SHP77 (cell line): ENCODE measurements at places on chromosomes 7 and 10.

DNA sequence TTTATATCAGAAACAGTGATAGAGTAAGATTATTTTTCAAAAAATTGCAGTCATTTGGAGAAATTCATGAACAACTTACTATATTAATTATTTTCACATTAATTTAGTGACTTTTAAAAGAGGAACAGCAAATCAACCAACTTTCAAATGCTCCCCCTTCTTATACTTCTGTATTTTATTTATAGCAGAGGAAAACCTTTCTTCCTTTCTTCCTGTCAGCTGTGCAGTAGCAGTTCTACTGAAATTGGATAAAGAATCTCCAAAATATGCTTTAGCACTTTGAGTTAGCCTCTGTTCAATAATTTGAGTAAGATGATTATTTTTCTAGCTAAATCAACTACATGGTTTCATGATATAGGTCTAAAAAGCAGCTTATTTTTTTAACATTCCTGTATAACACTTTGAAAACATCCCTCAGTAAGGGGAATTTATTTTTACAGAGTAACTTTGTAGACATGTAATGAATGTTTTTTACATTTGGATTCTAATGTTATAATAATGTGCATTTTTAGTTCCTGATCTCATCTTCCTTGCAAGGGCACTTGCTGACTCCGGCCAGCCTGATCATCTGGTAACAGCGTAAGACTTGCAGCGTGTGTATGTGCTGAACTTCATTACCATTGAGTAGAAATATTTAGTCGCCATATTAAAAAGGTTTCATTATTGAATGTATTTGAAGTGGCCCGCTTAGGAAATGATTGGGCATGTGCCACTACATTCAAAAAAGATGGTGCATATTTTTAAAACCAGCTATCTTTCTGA is 158.3 kb upstream of the HDAC9 start:
- no peak for DNase-seq

DNA sequence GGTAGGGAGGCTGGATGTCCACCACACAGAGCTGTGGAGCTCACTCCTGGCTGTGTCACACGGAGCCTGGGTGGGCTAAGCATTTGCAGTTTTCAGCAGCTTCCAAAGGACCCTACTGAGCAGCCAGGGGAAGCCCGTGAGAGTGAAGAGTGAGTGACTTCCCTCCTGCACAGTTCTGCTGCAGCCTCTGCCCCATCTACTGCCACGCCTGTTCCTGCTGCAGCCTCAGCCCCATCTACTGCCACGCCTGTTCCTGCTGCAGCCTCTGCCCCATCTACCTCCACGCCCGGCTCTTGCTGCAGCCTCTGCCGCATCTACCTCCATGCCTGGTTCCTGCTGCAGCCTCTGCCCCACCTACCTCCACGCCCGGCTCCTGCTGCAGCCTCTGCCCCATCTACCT is 12.2 kb downstream of the ADAM8 start:
- DNase-seq, result no peak

DNA sequence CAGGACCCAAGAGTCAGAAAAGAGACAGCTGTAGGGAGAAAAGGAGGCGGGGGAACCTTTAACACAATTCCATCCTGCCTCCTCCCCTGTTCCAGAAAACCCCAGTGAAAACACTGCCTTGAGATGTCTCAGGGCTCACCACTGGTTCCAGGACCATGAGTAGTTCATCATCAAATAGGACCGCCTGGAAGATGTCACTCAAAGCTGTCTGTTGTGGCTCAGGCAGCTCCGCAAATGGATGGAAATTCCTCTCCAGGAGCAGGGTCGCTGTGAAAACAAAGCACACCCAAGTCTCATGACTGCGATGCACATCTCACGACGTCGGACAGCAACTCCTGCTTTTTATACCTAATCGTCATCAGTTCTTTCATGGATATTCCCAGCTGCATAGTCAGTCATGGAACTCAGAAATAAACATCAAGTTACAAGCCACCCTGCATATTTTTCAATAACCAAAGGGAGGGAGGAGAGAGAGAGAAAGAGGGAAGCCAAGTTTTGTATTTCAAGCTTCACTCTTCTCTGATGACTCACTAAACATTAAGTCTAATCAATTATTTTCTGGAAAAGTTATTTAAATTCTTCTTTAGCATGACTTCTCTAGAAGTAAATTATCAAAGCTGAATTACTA is 49.2 kb downstream of the GSDME start:
- DNase-seq, result no peak

GRCh38 chr10:78025685-78026364 is 3.5 kb downstream of the POLR3A start:
- no peak for DNase-seq

GRCh38 chr7:45869426-45869825 is 3.5 kb downstream of the CCDC201 start:
- no peak for DNase-seq

- no peak for DNase-seq
Observed at GRCh38 chr10:59376846-59377245, 14.5 kb upstream of the FAM13C start.

- no peak for DNase-seq
Observed at GRCh38 chr10:33306126-33306525, 28.3 kb downstream of the NRP1 start.

GRCh38 chr7:4167385-4167910 is 514.6 kb upstream of the FOXK1 start:
- DNase-seq, result no peak

GRCh38 chr10:34126371-34127151 is 688.5 kb downstream of the PARD3 start:
- DNase-seq, result no peak
